ENCODE measurements at places on chromosomes 4 and X. TPM values are rescaled to one million over a fixed set of nuclear protein-coding genes. Genes with fewer than 3 reads are reported as not detected.

DNA sequence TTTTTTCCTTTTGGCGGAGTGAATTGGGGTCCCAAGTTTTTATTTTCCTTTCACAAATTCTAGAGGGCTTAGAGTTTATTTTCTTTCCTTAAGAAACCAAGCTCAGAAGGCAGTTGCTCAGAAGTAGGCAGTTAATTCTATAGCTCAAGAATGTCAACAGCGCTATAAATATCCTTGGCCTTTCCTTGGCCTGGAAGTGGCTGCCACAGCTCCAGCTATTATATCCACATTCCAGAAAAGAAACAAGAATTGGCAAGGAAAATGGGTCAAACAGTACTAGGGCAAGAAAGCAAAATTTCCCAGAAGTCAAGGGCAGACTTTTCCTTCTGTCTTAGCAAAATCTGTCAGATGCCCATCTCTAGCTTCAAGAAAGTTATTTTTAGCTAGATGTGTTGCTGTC is 31.0 kb downstream of the SLC10A6 start:
- no peak for DNase-seq

DNA sequence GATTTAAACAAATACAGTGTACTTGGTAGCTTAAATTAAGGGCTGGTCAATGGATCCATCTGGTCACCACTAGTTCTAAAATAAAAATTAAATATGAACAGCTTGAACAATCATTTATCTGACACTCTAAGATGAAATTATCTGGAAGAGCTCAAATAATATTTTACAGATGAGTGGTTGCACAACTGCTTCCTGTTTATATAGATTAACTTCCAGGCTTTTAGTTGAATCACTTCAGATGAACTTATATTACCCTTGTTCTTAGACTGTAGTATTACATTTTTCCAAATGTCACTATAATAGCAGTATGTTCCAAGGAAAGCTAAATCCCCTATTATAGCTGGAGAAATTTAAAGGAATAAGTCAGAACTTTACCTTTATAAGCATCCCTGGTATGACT is 92.4 kb upstream of the SMIM10 start:
- DNase-seq: no peak

GRCh38 chr4:169795585-169795984 is 37.8 kb upstream of the HPF1 start:
- no peak for DNase-seq

NDNF gene
- 60.1 TPM for total RNA-seq

GRCh38 chr4:185344743-185345538 is 50.8 kb downstream of the LRP2BP start:
- no peak for DNase-seq

DCAF8L2 gene
- not detected for total RNA-seq

- DNase-seq: peak; percentile 36
Observed at GRCh38 chrX:17021851-17022604, 75.6 kb downstream of the REPS2 start.

GRCh38 chr4:6425336-6425735 is 47.1 kb downstream of the PPP2R2C start:
- DNase-seq: no peak

DNA sequence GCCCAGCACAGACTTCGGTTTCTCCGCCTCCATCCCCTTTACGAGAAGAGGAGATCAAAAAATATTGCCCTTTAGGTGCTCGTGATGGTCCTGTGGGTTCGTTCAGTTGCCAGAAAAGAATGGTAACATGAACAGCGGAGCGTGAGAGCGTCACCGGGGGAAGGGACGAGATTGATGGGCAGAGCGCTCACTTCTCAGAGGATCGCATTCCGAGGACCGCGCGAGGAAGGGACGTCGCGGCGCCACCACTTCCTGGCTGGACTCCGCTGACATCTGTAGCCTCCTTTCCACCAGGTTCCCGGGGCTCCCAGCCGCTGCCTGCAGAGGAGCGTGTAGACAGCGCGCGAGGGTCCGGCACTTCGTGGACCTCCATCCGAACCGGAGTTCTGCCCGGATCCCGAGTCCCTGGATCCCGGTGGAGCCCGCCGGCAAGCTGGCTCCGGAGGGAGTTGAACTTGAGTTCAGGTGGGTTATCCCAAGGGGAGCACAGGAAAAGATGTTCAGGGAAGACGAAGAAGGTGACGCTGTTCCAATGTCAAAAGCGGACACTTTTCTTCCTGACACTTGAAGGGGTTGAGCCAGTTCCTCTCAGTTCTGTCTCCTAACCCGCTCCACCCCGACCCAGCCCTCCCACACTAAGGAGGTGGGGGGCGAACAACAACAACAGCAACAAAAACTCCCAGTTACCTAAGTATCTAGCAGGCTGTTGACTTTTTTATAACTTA is 484 bp downstream of the GALNTL6 start:
- peak; percentile 33 for DNase-seq

DNA sequence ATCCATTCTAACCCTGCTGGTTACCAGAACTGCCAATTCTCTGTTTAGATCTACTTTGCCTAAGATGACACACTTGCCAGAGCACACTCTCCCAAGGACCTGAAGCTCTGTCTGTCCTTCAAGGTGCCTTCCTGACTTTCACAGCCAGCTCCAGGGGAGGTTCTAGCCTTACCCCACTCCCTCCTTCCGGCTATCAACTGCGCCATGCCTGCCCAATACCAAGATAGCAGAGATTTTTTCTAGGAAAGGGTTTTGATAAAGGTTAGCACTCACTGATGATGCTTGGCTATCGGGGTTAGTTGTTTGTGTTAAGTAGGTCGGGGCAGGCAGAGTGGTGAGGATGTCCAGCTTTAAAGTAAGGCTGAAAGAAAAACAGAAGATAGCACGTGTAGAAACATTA is 14.3 kb downstream of the ALPK1 start:
- no peak for DNase-seq

MCUB gene
- 18.0 TPM for total RNA-seq

- no peak for DNase-seq
Observed at GRCh38 chrX:77617206-77617605, 168.8 kb downstream of the ATRX start.

DNA sequence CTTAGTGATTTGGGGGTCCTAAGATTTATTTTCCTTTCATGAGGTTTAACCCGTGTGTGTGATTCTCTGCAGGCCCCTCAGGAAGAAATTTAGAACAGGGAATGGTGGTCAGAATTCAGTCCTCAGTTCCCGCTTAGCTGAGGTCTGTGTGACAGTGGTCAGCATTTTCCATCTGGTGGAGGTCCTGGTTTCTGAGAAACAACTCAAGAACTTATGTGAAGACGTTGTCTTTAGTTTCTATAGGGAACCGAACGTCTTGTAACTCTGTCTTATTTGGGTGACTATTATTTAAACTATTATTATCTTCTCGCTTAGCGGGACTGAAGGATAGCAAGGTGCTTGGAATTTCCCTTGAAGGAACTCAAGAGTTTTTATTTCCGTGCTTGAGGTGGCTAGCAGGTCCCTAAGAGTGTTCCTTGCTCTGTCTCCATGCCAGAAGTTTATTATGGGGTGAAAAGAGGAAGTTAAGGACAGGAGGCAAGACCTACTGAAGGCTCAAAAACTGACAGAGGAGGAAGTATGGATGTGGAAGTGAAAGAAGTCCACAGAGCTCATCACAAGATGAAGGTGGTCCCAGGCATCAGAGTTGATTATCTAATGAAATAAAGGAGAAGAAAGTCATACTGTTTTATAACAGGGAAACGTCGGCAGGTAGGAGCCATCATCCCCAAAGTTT is 9.4 kb downstream of the MGST2 start:
- no peak for DNase-seq

DNA sequence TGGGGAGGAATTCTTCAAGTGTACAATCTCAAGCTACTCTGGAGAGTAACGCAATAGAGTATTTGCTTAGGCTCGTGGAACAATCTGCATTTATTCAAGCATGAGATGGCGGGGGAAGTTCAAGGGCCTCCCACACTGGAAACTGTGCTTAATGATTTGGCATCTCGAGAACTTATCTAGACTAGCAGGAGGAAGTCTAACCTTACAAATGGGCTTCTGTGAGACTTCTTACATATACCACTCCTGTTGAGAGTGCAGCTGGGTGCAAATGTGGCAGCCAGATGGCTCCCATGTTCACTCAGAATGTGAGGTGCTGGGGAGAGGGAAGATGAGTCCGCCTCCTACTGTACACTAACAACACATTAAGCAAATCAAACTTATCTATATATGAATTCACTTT is 29.3 kb upstream of the PTPN13 start:
- peak; percentile 11 for DNase-seq

KIAA1210 gene
- 2.1 TPM for total RNA-seq

YY2 gene
- total RNA-seq: 1.4 TPM

GYPE gene
- total RNA-seq: 1.2 TPM

GRCh38 chr4:153258750-153259149 is 54.5 kb downstream of the TRIM2 start:
- DNase-seq: no peak

GLRA3 gene
- 41.1 TPM for total RNA-seq
